ENCODE measurements at places on chromosomes 16 and 17. TPM values are rescaled to one million over a fixed set of nuclear protein-coding genes. Genes with fewer than 3 reads are reported as not detected.

The CHMP6 gene
- polyA plus RNA-seq: 26.7 TPM

The PKD1 gene
- polyA plus RNA-seq: 78.0 TPM

The ZG16B gene
- 0.77 TPM for polyA plus RNA-seq

The NEUROD2 gene
- 0.02 TPM for polyA plus RNA-seq

Data from esophagus (tissue), 2 donors.